ENCODE measurements at places on chromosomes 4 and X.

DNA sequence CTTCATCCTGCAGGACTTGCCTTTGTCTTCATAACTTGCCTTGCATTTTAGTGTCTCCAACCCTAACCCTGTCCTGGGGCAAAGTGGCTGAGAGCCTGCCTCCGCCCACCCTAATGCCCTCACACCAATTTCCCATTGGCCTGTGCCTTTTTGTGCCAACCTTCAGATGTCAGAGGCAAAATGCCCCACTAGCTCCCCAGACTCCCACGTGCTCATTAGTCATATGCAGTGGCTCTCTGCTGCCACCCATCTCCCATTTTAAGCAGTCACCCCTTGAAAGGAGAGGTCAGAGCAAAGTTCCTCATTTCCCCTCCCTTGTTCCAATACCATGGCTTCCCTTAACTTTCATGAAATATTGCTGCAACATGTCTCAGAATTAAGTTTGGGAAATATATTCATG, 74.8 kb upstream of the PASD1 start:
- no peak overlapping the region for H3K4me3 ChIP-seq
- no peak overlapping the region for H3K27ac ChIP-seq
- DNase-seq = no peak
- no peaks in the 10 kb centered on the region for H3K27me3 ChIP-seq
- no peaks in the 10 kb centered on the region for H3K4me1 ChIP-seq

- H3K4me3 ChIP-seq = no peak overlapping the region
- no peak overlapping the region for H3K27ac ChIP-seq
- H3K4me1 ChIP-seq = no peaks in the 10 kb centered on the region
- DNase-seq = no peak
- H3K36me3 ChIP-seq = peaks cover 7% of the 10 kb centered on the region
Measured at GRCh38 chrX:15055146-15055930, 182.1 kb downstream of the MOSPD2 start.

- H3K4me1 ChIP-seq = peaks cover 13% of the 10 kb centered on the region
- H3K27ac ChIP-seq = no peak overlapping the region
- H3K4me3 ChIP-seq = no peak overlapping the region
- no peak for DNase-seq
- H3K27me3 ChIP-seq = no peaks in the 10 kb centered on the region
- peaks cover 3% of the 10 kb centered on the region for H3K36me3 ChIP-seq
Measured at GRCh38 chr4:183907871-183908683, 3.0 kb downstream of the STOX2 start.

- DNase-seq = no peak
- H3K4me3 ChIP-seq = no peak overlapping the region
- H3K27ac ChIP-seq = peak overlapping the region; percentile 51
Measured at GRCh38 chr4:158008551-158009218, 164.1 kb downstream of the GASK1B start.

GRCh38 chrX:12989461-12989860, 14.6 kb downstream of the TMSB4X start:
- no peak for DNase-seq
- H3K27me3 ChIP-seq = no peaks in the 10 kb centered on the region
- H3K27ac ChIP-seq = no peak overlapping the region

DNA sequence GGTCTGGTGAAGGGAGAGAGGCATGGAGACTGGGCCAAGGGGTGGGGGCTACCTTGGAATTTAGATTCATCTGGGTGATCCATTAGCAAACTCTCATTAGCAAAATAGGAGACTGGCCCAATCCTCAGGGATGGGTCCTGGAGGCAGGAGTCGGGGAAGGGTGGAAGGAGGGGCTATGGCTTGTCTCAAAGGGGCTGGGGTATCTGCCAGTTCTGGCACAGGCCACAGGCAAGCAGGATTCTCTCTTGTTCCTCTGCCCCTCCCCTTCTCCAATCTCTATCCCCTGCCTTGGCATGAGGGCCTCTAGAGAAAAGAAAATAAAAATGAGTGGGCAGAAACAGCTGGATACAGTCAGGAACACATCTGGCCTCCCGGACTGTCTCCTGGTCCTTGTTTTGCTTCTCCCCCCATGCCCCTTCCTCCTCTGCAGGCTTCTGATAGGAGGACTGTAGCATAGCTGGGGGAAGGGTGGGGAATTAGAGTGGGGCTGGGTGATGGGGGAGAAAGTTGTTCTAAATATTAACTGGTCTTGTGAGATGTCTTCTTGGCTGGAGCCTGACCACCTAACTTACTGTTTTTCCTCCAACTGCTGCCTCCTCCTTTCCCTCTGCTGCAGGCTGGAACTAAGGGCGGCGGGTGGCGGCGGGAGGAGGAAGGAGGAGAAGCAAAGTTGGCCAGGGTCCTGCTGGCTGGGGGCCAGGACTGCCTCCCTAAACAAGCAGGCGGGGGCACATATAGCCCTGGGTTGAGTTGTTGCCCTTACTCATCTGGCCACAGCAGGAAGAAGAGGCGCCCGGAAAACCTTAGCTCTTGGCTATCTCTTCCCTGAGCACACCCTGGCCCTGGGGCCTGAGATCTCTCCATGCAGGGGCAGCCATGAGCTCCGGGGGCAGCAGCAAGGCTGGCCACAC, 53.3 kb upstream of the LAS1L start:
- peaks cover 3% of the 10 kb centered on the region for H3K36me3 ChIP-seq
- H3K4me3 ChIP-seq = no peak overlapping the region
- H3K27me3 ChIP-seq = no peaks in the 10 kb centered on the region
- H3K27ac ChIP-seq = no peak overlapping the region

GRCh38 chr4:102500352-102500695, 835 bp upstream of the NFKB1 start:
- no peaks in the 10 kb centered on the region for H3K27me3 ChIP-seq
- H3K27ac ChIP-seq = no peak overlapping the region
- H3K4me1 ChIP-seq = peaks cover 41% of the 10 kb centered on the region
- no peaks in the 10 kb centered on the region for H3K36me3 ChIP-seq
- peak overlapping the region; percentile 86 for H3K4me3 ChIP-seq
